Tongue (tissue), 3 donors: ENCODE measurements at places on chromosomes 16 and 17. TPM values are rescaled to one million over a fixed set of nuclear protein-coding genes. Genes with fewer than 3 reads are reported as not detected.

The MAPT gene
- 14.1 TPM for total RNA-seq

The BCL6B gene
- total RNA-seq, result 14.9 TPM

The CDC27 gene
- total RNA-seq, result 86.0 TPM

The RRAD gene
- 23.3 TPM for total RNA-seq

The CDK5R1 gene
- total RNA-seq, result 3.1 TPM

The SULT1A1 gene
- total RNA-seq, result 12.8 TPM

The HEATR9 gene
- total RNA-seq, result not detected

GRCh38 chr17:11097121-11097520 lies 143.9 kb upstream of the SHISA6 start:
- DNase-seq, result no peak

- DNase-seq, result no peak
Measured at GRCh38 chr16:72787130-72787513, 260.8 kb downstream of the ZFHX3 start.

GRCh38 chr17:72572604-72573491 lies 452.0 kb downstream of the SOX9 start:
- peak; percentile 52 for DNase-seq

DNA sequence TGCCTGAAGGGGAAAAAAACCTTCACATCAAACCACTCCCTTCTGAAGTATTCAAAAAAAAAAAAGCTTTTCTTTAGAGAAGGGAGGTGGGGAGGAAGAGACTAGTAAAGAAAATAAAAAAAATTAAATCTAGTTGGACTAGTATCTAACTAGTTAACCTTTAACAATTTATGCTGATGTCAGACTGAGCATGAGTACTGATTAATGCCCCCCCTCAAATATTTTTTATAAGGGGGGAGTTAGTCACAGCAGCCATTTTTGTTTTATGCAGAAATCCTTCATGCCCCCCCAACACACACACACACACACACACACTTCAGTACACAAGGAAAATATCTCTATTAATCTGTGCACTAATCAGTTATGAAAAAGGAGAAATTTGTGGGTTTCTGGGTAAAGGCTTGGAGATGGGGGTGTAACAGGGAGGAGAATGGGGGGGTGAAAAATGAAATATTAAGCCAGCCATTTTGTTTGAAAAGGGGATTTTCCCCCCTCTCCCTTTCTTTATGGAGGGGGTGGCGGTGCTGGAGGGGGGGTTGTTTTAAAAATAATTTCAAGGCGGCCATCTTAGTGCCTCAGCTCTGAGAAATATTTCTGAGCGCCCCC lies 4.7 kb upstream of the CHD3 start:
- DNase-seq, result peak; percentile 65

DNA sequence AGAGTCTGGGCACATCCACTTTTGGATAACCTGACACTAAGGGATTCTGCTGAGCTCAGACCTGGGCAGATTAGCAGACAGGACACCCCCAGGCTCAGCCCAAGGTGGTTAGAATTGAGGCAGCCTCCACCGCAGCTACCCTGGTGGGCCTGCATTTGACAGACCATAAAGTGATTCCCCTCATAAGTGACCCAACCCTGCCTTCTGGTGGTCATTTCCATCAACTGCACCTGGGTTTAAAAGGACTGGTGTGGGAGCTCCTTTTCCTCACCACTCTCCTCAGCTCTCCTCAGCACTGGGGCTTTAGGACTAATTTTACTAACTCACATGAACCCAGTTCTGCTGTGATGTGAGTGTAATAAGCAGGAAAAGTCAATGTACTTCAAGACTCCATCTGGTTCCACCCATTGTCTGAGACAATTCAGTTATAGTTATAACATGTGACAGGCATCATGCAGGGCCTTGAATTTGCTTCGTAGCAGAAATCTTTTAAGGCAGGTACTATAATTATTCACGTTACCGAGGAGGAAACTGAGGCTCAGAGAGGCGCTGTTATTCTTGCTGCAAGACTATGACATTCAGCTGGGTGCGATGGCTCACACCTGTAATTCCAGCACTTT lies 42.5 kb downstream of the MYH3 start:
- DNase-seq, result peak; percentile 91

DNA sequence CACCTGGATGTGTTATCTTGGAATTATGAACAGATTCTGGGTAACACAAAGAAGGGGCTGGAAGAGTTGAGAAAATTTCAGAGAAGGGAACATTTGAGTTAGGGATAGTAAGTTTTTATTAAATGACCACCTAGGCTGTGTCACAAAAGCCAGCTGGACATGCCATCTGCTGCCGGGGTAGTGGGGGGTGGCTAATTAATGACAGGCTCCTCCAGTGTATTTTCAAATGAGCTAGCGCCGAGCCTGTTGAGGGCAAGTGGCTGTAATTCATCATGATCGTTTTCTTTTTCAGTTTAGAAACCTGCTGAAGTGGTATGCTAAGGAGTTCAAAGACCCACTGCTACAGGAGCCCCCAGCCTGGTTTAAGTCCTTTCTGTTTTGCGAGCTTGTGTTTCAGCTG lies 6.2 kb downstream of the TMEM97 start:
- no peak for DNase-seq

DNA sequence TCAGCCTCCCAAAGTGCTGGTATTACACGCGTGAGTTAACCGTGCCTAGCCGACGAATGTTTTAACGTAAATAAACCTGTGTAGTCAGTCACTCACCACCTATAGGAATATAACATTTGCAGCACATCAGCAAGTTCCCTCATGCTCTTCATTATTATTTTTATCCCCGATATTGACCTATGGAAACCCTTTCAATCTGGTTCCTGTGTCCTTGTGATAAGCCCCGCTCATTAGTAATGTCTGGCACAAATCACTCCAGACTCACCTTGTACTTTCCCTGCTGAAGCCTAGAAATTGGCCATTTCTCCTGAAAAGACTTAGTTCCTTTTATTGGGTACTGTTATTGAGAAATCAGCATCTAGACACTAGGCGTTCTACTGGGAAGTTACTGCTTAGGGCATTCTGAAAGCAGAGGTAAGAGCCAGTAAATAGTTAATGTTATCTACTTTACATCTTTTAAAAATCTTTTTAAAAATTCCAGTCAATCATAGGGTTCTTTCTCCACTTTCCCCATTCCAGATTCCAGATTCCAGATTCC lies 1.5 kb upstream of the PHKG2 start:
- no peak for DNase-seq

- peak; percentile 87 for DNase-seq
Measured at GRCh38 chr16:69796285-69797118, 34.4 kb downstream of the WWP2 start.

GRCh38 chr17:35555691-35556090 lies 4.9 kb downstream of the SLFN14 start:
- DNase-seq, result no peak

DNA sequence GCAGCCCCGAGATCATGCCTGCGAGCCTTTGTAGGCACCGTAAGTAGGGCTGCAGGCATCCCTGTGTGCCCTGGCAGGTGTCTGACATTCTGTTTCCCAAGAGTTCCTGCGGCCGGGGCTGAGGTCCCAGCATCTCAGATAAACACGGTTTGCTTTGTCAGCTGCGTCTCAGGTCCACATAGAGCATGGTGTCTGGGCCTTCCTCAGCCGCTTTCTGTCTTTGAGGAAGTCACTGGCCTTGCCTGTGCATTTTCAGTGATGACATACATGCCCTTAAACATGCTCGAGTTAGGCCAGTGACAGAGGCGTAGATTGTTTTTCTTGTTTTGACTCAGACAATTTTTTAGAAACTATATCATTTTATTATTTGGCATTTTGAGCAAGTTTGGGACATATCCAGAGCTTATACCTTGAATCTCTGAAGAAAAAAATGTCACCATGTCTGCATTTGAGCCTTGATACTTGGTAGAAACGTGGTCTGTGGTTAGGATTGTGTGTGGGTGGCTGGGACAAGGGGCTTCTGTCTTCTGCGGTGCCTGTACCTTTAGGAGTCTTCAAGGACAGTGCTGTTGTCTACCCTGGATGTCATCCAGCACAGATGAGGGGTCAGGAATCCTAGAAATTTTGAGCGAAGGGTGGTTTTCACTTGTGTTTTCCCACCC lies 105.8 kb downstream of the SNX29 start:
- DNase-seq, result no peak

DNA sequence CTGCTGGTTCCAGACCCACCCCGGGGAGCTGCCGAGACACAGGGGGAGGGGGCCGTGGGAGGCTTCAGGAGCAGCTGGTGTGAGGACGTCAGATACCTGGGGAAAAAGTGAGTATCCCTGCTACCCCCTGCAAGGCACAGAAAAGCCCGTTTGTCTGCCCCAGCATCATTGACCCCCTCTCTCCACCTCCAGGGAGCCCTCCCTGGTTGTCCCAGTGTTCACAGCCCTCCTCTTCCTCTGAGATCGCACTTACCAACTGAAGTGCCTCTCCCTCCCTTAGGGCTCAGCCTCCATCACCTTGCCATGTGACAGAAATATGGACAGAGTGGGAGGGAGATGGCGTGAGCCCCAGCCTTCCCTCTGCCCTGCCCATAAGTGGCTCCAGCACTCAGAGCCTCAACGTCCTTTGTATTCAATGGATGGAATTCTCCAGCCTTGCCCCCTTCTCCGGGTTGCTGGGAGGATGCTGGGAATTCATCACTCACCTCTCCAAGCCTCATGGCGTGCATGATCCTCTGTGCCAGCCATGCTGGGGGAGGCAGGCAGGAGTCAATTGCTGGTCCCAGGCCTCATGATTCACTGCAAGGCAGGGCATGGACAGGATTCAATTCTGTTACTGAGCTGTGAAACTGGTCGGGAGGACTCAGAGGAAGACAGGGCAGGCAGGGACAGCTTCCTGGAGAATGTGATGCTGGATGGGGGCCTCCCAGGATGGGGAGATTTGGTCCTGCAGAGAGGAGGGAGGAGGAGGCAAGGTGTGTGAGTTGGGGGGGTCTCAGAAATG lies 14.6 kb downstream of the SPNS3 start:
- no peak for DNase-seq

- peak; percentile 64 for DNase-seq
Measured at GRCh38 chr17:50565402-50566350, 5.2 kb downstream of the CACNA1G start.

DNA sequence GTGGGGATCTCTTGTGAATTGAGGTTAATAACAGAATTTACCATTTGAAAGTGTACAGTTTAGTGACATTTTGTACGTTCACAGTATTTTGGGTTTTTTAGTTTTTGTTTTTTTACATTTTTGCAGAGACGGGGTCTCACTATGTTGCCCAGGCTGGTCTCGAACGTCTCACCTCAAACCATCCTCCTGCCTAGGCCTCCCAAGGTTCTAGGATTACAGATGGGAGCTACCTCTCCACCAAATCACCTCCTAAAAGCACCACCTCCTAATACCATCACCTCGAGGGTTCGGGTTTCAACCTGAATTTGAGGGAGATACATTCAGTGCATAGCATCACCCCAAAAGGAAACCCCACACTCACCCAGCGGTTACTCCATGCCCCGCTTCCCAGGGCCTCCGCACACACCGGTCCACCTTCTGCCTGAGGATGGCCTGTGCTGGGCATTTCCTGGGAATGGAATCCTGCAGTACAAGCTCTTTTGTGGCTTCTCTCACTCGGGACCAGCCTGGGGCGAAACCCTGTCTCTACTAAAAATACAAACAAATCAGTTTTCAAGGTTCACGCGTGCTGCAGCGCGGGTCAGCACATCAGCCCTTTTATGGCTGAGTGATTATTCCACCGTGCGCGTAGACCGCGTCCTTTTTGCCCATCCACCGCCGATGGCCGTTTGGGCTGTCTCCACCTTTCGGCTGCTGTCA lies 182.7 kb upstream of the CIBAR2 start:
- no peak for DNase-seq

DNA sequence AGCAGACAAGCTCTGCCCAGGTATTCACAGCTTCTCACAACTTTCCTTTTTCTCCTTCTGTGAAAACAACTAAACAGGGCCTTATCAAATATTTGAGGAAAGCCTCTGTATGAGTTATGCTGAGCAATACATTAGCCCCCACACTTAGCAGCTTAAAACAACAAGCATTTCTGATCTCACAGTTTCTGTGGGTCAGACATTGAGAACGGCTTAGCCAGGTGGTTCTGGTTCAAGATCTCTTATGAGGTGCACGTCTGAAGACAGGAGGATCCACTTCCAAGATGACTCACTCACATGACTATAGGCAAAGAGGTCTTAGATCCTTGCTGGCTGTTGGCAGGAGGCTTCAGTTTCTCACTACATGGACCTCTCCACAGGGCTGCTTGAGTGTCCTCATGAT lies 181.4 kb upstream of the WSCD1 start:
- DNase-seq, result no peak

GRCh38 chr16:81319221-81319912 lies 4.6 kb downstream of the GAN start:
- DNase-seq, result no peak

- DNase-seq, result peak; percentile 67
Measured at GRCh38 chr17:76138234-76138895, 2.7 kb downstream of the FOXJ1 start.

- no peak for DNase-seq
Measured at GRCh38 chr16:19213885-19214284, 45.8 kb downstream of the SYT17 start.

- no peak for DNase-seq
Measured at GRCh38 chr16:74766729-74767128, 7.9 kb downstream of the FA2H start.

DNA sequence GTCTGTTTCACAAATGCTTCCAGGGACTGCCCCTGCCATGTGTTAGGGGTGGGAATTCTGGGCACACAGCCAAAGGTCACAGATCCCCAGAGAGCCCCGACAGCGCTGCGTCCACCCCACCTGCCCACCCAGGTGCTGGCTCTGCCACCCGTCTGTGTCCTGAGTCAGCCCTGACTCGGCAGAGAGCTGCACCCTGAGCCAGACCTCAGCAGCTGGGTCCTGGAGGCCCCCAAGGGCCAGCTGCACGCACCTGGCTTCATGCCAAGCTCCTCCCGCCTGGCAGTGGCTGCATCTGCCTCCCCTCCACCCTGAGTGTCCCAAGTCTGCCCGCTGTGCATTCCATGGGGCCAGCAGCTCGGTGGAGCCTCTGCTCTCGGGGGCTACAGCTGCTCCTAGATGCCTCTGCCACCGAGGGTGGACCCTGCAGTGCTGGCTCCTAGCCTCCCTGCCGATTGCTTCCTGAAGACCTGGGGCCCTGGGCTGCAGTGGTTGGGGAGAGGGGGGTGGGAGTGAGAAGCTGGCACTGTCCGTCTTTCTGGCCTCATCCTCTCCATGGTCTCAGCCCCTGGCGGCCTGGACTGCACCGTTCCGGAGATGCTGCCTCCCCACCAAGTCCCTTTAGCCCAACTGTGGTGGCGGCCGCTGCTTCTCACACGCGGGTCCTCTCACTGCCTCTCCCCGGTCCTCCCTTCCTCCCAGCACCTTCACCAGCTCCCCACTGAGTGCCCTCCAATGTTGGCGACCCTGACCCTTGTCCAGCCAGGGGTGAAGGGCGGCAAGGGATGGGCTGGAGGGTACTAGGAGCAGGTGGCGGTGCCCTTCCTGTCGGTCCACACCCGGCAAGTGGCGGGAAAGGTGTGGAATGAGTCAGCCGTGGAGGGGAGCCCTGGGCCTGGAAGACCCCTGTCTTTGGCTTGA lies 3.0 kb downstream of the SECTM1 start:
- peak; percentile 95 for DNase-seq

GRCh38 chr16:87964049-87964659 lies 12.9 kb downstream of the BANP start:
- DNase-seq, result no peak

GRCh38 chr16:4358831-4359561 lies 7.9 kb upstream of the PAM16 start:
- DNase-seq, result no peak

GRCh38 chr17:32503251-32504165 lies 16.7 kb downstream of the CDK5R1 start:
- DNase-seq, result peak; percentile 83

- no peak for DNase-seq
Measured at GRCh38 chr17:44915862-44916780, 821 bp upstream of the GFAP start.
